ENCODE measurements at places on chromosomes 6 and 20.

- DNase-seq, result no peak
Observed at GRCh38 chr6:104684911-104685415, 174.8 kb downstream of the HACE1 start.

DNA sequence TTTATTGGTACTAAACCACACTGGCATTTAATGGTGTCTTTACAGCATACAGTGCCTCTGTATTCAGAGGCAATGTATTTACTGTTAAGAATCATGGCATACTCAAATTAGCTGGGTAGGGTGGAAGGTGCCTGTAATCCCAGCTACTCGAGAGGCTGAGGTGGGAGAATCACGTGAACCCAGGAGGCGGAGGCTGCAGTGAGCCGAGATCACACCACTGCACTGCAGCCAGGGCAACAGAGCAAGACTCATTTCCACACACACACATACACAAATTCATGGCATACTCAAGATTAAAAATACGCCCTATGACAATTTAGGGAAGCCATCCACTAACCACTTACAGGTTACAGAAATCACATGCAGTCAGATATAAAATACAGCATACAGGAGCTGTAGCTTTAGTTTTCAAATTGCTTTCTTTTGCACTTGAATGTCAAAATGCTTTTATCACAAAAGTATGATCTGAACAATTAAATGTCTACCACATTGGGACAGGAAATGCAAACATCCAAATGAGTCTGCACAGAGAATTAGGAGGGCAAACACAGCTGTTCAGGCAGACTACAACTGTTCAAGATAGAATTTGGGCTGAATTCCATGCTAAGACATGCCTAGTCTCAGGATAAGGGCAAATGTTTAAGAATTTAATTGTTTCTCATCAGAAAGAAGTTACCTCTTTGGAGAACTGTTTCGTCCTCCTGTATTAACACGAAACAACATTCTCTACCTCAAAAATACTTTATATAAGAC, 36.4 kb downstream of the CSNK2A1 start:
- DNase-seq, result no peak

DNA sequence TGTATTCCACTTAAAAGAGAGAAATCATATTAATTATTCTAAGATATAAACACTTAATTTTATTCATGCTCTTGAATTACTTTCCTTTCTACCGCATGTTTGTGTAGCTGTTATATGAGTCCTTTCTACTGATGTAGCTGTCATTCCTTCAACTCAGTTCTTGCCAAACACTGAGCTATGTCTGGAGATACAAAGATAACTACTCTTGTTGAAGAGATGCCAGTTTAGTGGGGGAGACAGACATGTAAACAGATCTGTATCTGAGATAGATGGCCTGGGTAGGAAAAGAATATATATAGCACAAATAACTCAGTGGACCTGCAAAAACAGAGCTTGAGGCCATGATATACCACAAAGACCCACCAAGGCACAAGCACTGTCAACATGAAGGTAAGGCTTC, 157.3 kb downstream of the BTBD9 start:
- DNase-seq, result no peak

GRCh38 chr20:21053002-21053762, 53.0 kb downstream of the LINC00237 start:
- DNase-seq, result no peak

- DNase-seq, result no peak
Observed at GRCh38 chr6:7445101-7445500, 55.5 kb downstream of the RIOK1 start.

GRCh38 chr6:86937219-86938079, at the start of gene HTR1E:
Gene HTR1E, plus strand, starts transcription at chr6:86937528. Its CDS starts 77,807 bp downstream, at chr6:87015335.
- no peak for DNase-seq

GRCh38 chr6:158761746-158762145, 57.4 kb downstream of the EZR start:
- DNase-seq, result no peak
